ENCODE measurements at places on chromosomes 6 and 20. TPM values are rescaled to one million over a fixed set of nuclear protein-coding genes. Genes with fewer than 3 reads are reported as not detected.

Gene SGK2
- total RNA-seq, result 0.28 TPM

Gene OPRM1
- not detected for total RNA-seq

Gene MUC22
- not detected for total RNA-seq

Gene C20orf173
- total RNA-seq, result not detected

Gene PAK5
- not detected for total RNA-seq

Gene ZNF831
- 9.7 TPM for total RNA-seq

Gene PAX1
- not detected for total RNA-seq

Gene ARMH2
- 2.4 TPM for total RNA-seq

Gene BHLHE23
- total RNA-seq, result not detected

Gene RRAGD
- total RNA-seq, result 12.4 TPM

Gene FAM209A
- 2.4 TPM for total RNA-seq

Gene MEP1A
- total RNA-seq, result not detected

Gene TMC2
- not detected for total RNA-seq

Gene RBM38
- 133 TPM for total RNA-seq

Gene TFAP2A
- 0.14 TPM for total RNA-seq

Gene CGA
- total RNA-seq, result not detected

Gene PTK6
- 0.50 TPM for total RNA-seq

Gene VNN1
- total RNA-seq, result not detected

Gene PTGIS
- total RNA-seq, result 0.60 TPM

Gene ZSCAN23
- 1.6 TPM for total RNA-seq

Gene KHDC1L
- total RNA-seq, result not detected

Gene RAB22A
- 16.3 TPM for total RNA-seq

Gene CD83
- total RNA-seq, result 5.8 TPM

Gene GSTA3
- not detected for total RNA-seq

Gene ANKRD6
- total RNA-seq, result 6.5 TPM

Gene CTCFL
- total RNA-seq, result not detected

Gene BMP6
- not detected for total RNA-seq

Gene IDH3B
- total RNA-seq, result 87.3 TPM

Gene DDR1
- 9.3 TPM for total RNA-seq

Gene SIRPB2
- not detected for total RNA-seq

Gene PSMF1
- 134 TPM for total RNA-seq

Gene CST4
- total RNA-seq, result not detected

Gene FABP7
- not detected for total RNA-seq

Gene ZBP1
- total RNA-seq, result 10.9 TPM

Gene GMPR
- total RNA-seq, result 0.55 TPM

Gene GLO1
- 57.2 TPM for total RNA-seq

Measured in activated naive CD4-positive, alpha-beta T cell treated with anti-CD3 and anti-CD28 coated beads, Interleukin-2, amount 10 ng/mL, durations not matched to agents 5 hours and 36 hours (primary cell).